ENCODE measurements at places on chromosomes 5 and 9. TPM values are rescaled to one million over a fixed set of nuclear protein-coding genes. Genes with fewer than 3 reads are reported as not detected.

GRCh38 chr5:64665243-64665642, 25.1 kb upstream of the SHISAL2B start:
- H3K4me3 ChIP-seq, result no peak overlapping the region
- H3K27me3 ChIP-seq, result peaks cover 10% of the 10 kb centered on the region
- H3K27ac ChIP-seq, result no peak overlapping the region
- no peaks in the 10 kb centered on the region for H3K36me3 ChIP-seq

DNA sequence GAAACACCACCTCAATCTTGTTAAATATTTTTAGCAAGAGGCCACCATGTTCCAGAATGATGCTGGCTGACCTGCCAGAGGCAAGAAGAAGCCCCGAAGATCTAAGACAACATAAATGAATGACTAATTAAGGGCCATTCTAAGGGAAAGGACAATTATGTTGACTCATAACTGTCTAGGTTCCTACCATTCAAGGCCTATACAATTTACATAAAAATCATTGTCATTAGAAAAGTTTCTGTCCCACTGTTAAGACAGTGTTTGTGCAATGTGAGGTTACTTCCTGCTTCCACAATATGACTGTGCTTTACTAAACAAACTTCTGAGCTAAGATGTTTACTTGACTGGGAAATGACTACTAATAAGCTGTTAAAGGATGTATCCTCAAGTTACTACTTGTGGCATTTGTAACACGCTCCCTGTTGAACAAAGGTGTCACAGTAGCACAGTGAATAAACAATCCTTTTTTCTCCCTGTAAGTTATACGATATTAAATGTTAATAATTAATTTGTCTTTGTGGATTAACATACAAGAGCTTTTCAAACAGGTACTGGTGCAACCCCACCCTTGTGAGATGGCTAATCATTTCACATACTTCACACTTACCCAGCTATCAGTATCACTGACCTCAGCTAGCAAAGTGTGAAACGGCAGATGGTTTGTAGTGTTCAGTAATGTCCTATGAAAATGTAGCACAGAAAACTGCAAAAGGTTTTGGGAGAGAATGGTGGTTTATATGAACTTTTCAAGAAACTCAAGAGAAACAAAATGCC, 195.8 kb downstream of the EFNA5 start:
- peaks cover 6% of the 10 kb centered on the region for H3K27me3 ChIP-seq
- no peak for DNase-seq
- H3K27ac ChIP-seq, result no peak overlapping the region
- H3K4me3 ChIP-seq, result no peak overlapping the region
- H3K36me3 ChIP-seq, result no peaks in the 10 kb centered on the region
- peaks cover 18% of the 10 kb centered on the region for H3K4me1 ChIP-seq

DNA sequence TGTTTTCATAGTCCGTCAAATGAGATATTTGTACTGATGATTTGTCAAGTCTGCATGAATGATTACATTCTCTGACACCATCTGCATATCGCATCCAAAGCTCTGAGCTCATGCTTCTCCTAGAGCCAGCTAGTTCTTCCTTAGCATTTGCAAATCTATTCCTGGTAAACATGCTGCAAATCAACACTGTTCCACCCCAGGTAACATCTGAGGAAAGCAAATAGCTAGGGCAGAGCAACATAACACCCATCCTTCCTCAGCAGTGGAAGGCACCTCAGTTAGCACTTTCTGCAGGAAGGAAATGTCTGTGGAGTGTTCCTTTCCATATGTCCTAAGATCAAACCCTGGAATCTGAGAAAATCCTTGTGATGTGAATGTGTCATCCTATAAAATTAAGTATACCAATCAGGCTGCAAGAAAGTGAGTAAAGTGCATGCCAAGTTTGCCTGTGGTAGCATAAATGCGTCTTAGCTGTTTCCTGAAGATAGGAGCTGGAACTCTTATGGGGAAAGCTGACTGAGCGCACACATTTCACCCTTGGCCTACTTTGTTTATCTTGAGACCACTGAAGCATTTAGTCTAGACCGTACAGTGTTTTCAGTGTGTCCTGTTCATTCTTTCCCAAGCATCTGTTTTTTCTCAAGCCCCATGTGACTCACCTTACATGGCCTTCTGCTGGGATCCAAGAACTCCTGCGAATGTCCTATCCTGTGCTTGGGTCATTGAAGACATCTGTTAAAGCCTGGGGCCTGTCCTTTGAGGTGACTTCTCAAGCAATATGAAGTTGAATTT, 50.9 kb upstream of the STARD4 start:
- H3K27me3 ChIP-seq, result peaks cover 7% of the 10 kb centered on the region
- no peaks in the 10 kb centered on the region for H3K36me3 ChIP-seq
- no peak overlapping the region for H3K4me3 ChIP-seq
- no peak overlapping the region for H3K27ac ChIP-seq
- no peak for DNase-seq
- H3K4me1 ChIP-seq, result no peaks in the 10 kb centered on the region

- H3K4me3 ChIP-seq, result no peak overlapping the region
- peaks cover 46% of the 10 kb centered on the region for H3K27me3 ChIP-seq
- H3K36me3 ChIP-seq, result no peaks in the 10 kb centered on the region
- DNase-seq, result no peak
Measured at GRCh38 chr5:159866093-159866492, 50.2 kb upstream of the ADRA1B start.

- no peaks in the 10 kb centered on the region for H3K36me3 ChIP-seq
- no peak overlapping the region for H3K4me3 ChIP-seq
- H3K27ac ChIP-seq, result no peak overlapping the region
- no peak for DNase-seq
- no peaks in the 10 kb centered on the region for H3K27me3 ChIP-seq
Measured at GRCh38 chr9:522658-523057, 308.0 kb downstream of the DOCK8 start.

GRCh38 chr5:12248831-12249230, 344.6 kb upstream of the CTNND2 start:
- no peaks in the 10 kb centered on the region for H3K27me3 ChIP-seq
- H3K27ac ChIP-seq, result no peak overlapping the region
- H3K4me3 ChIP-seq, result no peak overlapping the region
- no peaks in the 10 kb centered on the region for H3K36me3 ChIP-seq
- DNase-seq, result no peak

DNA sequence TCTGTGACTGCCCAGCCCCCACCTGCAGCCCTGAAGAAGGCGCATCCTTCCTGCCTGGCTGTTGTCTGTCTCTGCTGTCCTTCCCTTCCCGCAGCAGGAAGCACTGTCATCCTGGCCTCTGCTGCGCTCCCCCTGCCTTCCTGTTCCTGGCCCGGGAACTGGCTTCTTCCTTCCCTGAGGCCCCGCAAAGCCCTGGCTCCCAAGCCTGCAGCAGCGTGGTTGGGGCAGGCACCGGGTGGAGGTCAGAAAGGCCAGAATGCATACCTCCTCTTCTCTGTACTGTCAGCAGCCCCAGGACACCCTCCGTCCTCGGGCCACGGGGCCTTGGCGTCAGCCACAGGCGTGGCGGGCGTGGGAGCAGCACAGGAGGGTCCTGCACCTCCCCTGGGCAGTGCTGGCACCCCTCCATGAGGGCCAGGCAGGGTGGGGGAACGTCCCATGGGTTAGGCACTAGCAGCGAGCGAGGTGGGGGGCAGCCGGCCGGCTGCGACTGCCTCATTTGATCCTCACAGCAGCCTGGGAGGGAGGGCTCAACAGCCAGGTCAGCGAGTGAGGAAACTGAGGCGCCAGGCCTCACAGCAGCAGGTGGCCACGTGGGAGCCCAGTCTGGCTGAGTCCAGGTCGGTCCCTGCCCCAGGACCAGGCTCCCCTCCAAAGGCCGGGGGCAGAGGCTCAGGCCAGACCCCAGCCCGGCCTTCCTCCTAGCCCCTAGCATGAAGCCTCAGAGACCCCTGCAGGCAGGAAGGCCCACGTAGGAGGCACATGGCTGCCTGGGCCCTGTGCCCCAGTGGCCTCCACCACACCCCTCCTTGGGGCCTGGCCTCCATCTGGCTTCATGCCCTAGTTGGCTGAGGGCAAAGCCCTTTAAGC, 9.4 kb downstream of the FLT4 start:
- no peaks in the 10 kb centered on the region for H3K4me1 ChIP-seq
- H3K27me3 ChIP-seq, result no peaks in the 10 kb centered on the region
- no peak for DNase-seq
- H3K36me3 ChIP-seq, result no peaks in the 10 kb centered on the region
- no peak overlapping the region for H3K27ac ChIP-seq

NR5A1 gene
- not detected for total RNA-seq

CDC20B gene
- total RNA-seq, result 0.18 TPM

INSL4 gene
- total RNA-seq, result not detected

Data from activated CD4-positive, alpha-beta memory T cell treated with anti-CD3 and anti-CD28 coated beads, Interleukin-2, amount 10 ng/mL, durations not matched to agents 7 days and 5 days (primary cell).